CD4-positive, alpha-beta T cell treated with Interleukin-12 subunit alpha and Interleukin-12 subunit beta, for 1 hour (primary cell): ENCODE measurements at places on chromosomes 5 and 9.

- DNase-seq = no peak
Measured at GRCh38 chr9:101848485-101848919, 110.1 kb upstream of the GRIN3A start.

DNA sequence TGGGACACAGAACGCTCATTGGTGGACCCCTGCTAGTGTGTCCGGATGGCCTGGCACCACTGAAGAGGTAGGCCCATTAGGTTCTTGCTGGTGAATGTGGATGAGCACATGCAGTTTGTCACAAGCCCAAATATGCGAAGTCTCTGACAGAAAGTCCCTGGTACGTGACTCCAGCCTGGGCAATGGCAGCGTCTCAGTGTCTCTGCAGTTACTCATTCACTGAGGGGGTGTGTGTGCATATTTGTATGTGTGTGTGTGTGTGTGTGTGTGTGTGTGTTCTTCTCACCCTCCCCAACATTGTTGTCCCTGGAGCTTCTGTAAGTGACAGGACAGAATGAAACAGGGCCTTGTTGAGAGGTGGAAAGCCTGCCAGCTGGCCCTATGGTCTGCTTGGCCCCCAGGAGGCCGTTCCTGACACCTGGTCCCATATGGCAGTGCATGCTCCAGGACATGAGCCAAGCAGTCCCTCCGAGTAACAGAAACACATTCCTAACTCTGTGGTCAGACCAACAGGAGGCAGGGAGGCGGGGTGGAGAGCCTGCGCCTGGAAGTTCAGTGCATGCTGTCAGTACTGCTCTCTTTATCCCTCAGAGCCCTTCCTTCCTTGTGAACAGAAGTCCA lies 169.9 kb downstream of the SLC28A3 start:
- no peak for DNase-seq

GRCh38 chr9:22990349-22990748 lies 543.7 kb downstream of the DMRTA1 start:
- no peak for DNase-seq

GRCh38 chr5:61002611-61003355 lies 57.8 kb downstream of the NDUFAF2 start:
- DNase-seq = no peak

DNA sequence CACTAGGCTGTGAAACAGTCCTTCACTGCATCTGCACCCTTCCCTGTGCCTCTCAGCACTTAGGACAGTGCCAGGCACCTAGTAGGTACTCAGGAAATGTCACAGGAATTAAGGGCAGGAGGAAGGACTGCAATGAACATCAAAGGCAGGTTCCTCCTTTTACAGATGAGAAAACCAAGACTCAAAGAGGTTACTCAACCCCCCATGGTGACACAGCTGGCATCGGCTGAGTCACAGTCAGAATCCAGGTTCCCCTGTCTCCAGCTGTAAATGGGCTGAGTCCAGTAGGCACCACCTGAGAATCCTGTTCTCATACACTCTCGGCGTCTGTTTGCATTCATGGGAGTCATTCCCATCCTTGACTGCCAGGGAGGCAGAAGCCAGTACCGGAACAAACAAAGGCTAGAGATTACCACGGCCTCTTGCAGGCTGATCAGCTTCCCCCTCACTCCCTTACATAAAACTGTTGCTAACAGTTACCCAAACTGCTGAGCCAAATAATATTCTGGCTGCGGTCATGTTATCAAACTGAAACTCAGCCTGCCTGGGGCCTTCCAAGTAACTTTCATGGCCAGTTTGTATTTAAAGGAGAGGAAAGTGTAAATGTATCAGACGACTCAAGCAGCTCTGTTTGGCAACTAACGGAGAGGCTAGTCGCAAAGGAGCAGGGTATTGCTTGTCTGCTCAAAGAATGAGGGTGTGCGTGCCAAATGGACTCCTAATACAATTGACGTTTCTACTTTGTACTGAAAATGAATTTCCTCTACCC lies 201.7 kb downstream of the PAPPA start:
- no peak for DNase-seq

DNA sequence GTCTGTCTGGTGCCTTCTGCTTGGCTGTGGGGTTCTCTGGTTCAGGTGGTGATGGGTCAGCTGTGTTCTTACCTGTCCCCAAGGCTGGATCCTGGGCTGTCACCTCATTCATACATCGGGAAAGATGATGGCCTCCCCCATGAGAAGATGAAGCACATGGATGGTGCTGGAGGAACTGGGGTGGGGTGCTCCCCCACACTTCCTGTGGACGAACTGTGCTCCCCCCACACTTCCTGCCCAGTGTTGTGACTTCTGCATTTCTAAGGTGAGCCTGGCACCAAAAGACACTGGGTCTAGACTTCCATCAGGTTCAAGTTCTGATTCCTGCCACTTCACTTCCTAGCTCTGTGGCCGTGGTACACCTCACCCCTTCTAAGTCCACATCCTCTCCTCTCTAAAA lies 4.3 kb upstream of the SURF6 start:
- DNase-seq = no peak

- no peak for DNase-seq
Measured at GRCh38 chr5:120052916-120053828, 410.9 kb upstream of the PRR16 start.

DNA sequence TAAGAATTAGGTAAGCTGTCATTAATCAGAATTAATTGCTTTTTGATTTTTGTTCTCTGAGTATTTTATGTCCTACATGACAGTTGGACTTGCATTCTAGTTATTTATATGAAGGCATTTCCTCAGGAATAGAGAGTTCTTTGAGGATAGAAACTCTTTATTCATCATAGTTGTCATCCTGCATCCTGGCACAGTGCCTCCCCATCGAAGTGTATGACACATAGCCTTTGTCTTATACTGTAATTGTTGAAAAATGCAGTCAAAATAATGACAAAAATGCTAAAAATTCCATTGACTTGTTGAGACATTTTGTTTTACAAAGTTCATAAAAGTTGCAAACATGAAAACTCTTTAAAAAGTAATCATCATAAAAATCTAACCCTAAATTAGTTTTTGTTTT lies 36.5 kb downstream of the CFAP95 start:
- DNase-seq = no peak

- no peak for DNase-seq
Measured at GRCh38 chr9:131011274-131012022, 2.5 kb downstream of the LAMC3 start.

DNA sequence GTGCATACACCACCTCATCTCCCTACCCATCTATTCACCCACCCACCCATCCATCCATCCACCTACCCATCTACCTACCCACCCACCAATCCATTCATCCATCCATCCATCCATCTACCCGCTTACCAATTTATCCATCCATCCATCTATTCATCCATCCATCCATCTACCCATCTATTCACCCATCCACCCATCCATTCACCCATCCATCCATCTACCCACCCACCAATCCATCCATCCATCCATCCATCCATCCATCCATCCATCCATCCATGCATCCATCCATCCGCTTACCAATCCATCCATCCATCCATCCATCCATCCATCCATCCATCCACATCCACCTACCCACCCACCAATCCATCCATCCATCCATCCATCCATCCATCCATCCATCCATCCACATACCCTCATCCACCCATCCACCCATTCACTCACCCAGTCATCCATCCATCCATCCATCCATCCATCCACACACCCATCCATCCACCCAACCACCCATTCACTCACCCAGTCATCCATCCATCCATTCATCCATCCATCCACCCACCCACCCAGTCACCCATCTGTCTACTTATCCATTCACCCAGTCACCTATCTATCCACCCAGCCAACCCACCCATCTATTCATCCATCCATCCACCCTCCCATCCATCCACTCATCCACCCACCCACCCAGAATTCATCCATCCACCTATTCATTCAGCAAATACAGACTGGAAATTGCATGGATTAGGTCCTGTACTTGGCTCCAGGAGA lies 125.6 kb downstream of the RXRA start:
- DNase-seq = no peak

- DNase-seq = no peak
Measured at GRCh38 chr5:127079994-127080491, 6.7 kb upstream of the C5orf63 start.

GRCh38 chr5:137086342-137086741 lies 412.8 kb downstream of the SPOCK1 start:
- no peak for DNase-seq

DNA sequence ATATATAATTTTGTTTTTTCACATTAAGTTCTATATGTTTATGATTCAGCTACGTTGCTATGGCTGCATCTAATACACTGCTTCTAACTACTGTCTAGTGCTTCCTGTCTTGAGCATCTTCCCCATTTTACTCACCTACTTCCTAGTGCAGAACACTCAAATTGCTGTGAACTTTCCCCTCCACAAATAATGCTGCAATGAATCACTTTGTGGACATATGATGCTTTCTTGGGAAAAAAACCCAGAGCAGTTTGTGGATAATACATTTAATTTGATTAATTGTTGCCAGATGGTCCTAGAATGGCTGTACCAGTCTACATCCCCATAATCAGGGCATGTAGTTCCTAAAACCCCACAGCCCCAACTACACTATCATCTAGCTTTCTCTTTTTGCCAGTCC lies 18.5 kb downstream of the CD180 start:
- DNase-seq = no peak

DNA sequence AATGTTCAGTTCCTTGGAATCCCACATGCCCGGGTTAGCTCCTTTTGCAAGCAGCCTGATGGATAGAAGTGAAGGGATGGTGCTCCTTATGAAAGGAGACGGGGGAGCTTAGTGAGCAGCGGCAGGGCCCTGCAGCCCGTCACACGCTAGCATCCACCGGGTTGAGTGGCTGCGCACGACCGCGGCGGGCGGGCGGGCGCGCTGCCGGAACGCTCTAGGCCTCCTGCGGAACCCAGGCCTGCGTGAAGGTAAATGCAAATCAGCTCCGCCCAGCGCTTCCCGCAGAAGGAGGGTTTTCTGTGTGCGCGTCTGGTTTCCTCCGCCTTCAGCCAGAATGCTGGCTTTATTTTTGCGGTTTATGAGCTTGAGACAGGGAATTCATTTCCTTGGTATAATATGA lies 19.8 kb downstream of the IL12B start:
- DNase-seq = peak; percentile 11

- DNase-seq = no peak
Measured at GRCh38 chr5:75894482-75894881, 177.2 kb upstream of the POC5 start.

DNA sequence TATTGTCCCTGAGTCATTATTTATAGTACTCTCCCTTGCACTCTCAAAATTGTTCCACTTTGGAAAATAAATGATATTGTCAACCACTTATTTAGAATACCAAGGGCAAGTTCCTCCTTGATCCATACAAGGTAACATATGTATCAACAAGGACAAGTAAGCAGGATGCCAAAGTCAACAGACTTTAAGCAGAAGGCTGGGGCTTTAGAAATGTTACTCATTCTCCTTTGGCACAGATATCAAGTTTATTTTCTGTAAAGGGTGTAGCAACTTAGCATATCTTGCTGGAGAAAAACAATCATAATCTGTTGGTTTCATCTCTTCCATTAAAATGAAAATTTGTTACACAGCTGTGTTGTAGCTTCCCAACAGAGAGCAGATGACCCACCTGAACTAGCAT lies 248.7 kb upstream of the SLC30A5 start:
- DNase-seq = no peak

DNA sequence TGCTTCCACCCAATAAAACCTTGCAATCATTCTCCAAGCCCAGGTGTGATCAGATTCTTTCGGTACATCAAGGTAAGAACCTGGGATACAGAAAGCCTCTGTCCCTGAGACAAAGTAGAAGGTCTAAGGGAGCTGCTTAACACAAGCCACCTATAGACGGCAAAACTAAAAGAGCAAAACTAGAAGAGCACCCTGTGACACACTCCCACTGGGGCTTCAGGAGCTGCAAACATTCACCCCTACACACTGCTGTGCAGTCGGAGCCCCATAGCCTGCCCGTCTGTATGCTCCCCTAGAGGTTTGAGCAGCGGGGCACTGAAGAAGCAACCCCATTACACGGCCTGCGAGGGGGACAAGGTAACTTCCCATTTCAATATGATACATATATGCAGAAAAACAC lies 179.6 kb upstream of the CDH9 start:
- no peak for DNase-seq

GRCh38 chr5:90911169-90911568 lies 352.6 kb downstream of the ADGRV1 start:
- no peak for DNase-seq

DNA sequence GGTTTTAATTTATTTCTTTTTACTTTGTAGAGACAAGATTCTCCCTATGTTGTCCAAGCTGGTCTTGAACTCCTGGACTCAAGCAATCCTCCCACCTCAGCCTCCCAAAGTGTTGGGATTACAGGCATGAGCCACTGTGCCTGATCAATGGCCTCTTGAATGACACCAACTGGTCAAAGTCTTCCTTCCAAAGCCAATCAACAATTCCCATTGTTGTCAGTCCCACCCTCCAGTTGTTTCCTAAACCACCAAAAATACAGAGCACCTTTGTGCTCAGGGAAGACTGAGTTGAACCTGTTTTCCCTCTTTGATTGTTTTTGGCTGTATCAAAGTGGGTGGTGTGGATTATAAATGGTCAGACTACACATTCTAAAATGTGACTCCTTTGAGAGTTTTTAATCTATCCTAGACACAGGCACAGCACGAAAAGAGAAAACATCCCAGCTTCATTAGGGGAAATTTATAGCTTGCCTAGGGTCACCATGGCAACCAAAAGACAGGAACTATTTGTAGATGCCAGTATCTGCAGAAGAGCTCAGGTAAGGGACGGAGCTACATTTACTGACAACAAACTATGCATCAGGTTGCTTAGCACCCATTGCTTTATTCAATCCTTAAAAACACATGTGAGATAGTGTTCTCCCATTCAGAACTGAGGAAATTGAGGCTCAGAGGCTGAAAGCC lies 27.6 kb upstream of the ATP6V1G1 start:
- DNase-seq = no peak

- DNase-seq = no peak
Measured at GRCh38 chr9:117414220-117414905, 494 bp downstream of the ASTN2 start.

GRCh38 chr5:102718819-102719218 lies 36.3 kb upstream of the PAM start:
- DNase-seq = no peak

DNA sequence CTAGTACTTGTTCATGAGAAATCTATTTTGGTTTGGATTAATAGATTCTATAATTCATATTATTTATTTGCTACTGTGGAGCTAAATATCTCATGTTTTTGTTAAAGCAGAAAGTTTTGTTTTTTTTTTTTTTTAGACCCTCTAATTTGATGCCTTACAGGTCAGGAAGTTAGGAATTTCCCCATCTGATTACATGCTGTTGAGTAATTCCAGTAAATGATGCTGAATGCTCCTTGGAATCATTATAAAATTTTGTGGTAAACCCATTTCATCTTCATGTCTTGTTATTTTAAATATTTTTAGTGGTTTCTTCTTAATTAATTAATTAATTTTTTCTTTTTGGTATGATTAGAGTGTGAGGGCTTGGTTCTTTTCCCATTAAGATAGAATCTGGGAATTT lies 35.6 kb downstream of the NNT start:
- DNase-seq = no peak

- DNase-seq = no peak
Measured at GRCh38 chr9:96156171-96156974, 145.6 kb downstream of the HSD17B3 start.

- DNase-seq = no peak
Measured at GRCh38 chr5:45639040-45639439, 57.1 kb downstream of the HCN1 start.

GRCh38 chr9:79858508-79858907 lies 286.7 kb downstream of the TLE4 start:
- peak; percentile 68 for DNase-seq

- DNase-seq = no peak
Measured at GRCh38 chr5:78803353-78803752, 154.8 kb upstream of the LHFPL2 start.

GRCh38 chr9:127974769-127975261 lies 6.0 kb downstream of the EEIG1 start:
- no peak for DNase-seq

- DNase-seq = peak; percentile 55
Measured at GRCh38 chr5:146878476-146879172, at the start of gene PPP2R2B. Gene PPP2R2B, minus strand, starts transcription at chr5:146878757.
